ENCODE measurements at places on chromosomes 2 and 18.

- no peak for DNase-seq
These were observed 28.1 kb downstream of the CCDC68 start for GRCh38 chr18:54931152-54931551.

DNA sequence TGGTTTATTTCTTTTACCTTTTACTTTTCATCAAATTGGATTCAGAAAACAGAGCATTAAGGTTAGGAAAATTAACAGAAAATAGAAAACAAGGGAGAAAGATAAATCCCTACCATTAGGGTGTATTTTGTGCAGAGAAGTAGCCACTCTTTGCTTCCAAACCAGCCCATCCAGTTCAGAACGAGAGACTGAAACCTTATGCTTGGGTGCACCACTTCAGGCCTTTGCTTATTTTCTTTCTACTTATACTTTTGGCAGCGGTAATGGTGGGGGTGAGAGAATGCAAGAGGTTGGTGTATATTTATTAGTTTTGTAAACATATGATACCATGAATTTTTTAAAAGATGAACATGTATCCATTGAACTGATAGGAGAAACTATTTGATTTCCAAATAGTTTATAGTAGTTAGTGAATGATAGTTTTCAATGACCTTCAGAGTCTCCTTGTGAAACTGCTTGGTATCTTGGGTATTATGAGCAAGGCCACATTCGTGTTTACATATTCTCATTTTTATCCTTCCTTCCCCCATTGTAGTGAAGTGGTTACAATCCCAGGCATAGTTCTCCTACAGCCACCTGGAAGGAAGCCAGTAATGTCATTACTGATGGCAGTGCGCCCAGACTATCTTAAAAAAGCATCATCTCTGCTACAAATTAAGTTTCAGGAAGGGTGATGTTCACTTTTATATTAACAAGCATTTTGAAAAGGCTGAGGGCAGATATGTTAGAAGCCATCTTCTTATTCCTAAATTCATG, 60.8 kb downstream of the MFSD6 start:
- DNase-seq, result peak; percentile 97

DNA sequence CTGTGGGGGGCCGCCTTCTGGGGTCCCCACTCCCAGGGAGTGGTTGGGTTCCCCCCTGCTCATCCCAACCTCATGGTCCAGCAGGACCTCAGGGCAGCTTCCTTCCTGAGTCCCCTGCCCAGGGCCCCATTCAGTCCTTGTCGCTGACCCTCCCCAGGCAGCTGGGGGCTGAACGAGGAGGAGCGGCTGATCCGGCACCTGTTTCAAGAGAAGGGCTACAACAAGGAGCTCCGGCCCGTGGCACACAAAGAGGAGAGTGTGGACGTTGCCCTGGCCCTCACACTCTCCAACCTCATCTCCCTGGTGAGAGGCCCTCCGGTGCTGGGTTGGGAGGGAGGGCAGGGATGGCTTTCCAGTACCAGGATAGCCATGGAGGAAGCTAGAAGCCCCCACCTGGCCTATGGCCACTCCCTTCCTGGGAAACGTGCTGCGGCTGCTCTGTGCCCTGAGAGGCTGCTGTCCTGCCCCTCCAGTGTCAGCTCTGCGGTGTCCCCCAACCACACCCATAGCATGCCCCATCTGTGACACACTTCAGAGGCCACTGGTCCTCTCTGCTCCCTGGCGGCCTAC, 497 bp downstream of the CHRND start:
- DNase-seq, result no peak

DNA sequence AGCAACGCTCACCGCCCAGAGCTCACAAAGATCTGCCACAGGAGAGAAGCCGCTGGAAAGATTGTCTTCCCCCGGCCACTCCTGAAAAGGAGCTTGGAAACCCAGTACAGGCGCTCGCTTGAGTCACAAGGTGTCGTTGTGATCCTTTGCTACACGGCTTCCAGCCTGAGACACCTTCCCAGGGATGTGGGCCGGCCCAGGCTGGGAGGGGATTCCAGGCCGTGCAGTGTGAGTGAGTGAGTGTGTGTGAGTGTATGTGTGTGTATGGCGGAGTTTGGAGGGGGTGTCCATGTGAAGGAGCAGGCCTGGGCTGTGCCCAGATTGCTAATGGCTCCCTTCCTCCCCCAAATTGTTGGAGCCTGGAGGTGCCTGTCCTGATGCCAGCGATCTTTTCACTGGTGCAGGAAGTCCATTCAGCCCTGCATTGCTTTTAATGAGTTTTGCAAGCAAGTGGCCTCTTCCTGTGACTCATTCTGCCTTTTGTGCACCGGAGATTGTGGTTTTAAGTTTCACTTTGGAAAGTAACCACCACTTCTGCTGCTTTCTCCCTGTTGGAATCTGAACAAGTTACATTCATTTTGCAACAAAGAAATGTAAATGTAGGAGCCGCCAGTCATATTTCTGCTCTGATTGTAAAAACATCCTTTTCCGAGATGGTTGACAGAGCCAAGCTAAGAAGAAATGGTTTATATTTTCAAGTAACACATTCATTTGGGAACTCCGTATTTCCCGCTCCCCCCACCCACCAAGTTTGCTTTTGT, 83.7 kb downstream of the LPIN1 start:
- DNase-seq, result peak; percentile 97

DNA sequence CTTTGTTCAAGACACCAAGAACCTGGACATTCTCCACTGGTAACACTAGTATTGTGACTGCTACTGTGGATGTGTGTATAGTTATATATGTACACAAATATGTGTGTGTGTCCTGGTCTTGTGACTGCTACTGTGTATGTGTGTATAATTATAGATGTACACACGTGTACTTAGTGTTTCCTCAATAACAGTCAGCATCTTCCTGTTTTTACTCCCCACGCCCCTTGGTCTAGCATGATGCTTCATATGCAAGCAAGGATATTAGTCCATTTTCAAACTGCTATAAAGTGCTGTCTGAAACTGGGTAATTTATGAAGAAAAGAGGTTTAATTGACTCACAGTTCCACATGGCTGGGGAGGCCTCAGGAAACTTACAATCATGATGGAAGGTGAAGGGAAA, 802.7 kb downstream of the RNF144A start:
- no peak for DNase-seq

DNA sequence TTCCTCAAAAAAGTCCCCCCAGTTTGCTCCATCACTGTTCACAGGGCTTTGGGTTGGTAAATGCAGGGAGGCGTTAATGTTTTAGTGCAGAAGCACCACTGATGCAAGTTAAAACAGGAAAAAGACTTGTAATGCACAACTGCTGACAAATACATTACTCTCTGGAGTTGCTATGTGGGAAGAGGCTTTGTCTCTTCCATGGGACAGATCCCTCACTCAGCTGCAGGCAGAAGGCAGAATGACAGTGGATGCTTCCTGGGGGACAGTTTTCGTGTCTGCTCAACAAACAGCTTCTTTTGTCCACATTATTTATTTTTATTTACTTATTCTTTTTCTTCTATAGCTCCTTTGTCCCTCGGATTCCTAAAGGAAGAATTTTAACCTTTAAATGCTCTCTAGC, 22.7 kb upstream of the KCNE4 start:
- no peak for DNase-seq

DNA sequence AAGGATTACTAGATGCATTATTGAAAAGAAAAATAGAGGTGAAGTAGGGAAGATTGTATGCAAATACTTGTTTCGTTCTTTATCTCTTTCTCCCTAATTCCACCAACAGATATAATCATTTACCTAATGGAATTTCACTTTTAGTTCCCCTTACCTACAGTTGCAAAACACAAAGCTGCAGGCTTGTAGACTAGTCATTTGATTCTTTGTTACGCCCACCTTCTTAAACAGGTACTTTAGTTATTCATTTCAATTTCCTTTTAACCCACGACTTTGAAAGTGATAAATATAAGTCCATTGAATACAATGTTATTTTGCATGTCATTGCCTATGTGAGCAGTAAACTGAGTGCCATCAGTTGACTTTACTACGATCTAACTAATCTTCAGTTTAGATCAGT, 3.9 kb upstream of the HRH4 start:
- DNase-seq, result no peak

- peak; percentile 21 for DNase-seq
These were observed 83.8 kb downstream of the AGAP1 start for GRCh38 chr2:235577404-235578330.

- peak; percentile 48 for DNase-seq
These were observed 254.2 kb downstream of the EN1 start for GRCh38 chr2:118593257-118593656.

GRCh38 chr2:185583058-185583816, 155.4 kb upstream of the FSIP2 start:
- peak; percentile 32 for DNase-seq

- no peak for DNase-seq
These were observed 62.9 kb downstream of the FHOD3 start for GRCh38 chr18:36360256-36360909.

DNA sequence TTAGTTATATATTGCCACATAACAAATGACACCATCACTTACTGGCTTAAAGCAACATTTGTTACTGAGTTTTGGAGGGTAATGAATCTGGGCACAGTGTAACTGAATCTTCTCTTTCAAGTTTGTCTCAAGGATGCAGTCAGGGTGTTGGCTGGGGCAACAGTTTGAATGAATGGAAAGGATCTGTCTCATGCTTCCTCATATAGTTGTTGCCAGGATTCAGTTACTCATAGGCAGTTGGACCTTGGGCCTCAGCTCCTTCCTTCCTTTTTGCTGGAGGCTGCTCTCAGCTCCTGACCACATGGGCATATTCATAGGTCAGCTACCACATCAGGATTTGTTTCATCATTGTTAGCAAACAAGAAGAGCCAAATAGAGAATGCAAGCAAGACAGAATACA, 466.1 kb upstream of the MC4R start:
- DNase-seq, result peak; percentile 0

DNA sequence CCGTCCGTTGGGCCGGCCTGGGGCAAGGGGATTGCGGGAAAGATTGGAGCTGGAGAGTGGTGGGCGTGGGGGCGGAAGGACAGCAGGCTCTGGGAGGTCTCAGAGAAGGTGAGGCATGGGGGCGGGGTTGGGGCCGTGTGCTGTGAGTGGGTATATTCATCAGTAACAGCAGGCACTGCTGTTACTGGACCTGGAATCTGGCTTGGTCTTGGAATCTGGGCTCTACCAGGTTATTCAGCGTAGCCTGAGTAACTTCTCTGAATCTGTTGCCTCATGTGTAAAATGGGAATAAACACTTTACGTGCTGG, 435 bp downstream of the RNF181 start:
- no peak for DNase-seq

DNA sequence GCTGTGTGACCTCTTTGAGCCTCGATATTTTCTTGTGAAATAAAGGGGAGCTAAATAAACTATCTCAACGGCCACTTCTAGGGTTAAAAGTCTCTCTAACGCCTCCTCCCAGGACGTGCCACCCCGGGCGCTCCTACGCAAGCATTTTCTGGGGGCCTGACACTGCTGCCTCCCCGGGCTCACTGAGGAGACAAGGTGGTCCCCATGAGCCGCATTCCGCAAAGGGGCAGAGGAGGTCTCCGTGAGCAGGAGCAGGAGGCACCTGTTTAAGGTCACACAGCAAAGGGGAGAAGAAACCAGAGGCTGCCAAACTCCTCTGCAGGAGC, 913 bp upstream of the WNT10A start:
- DNase-seq, result no peak

All from GM23248 (cell line).